ENCODE measurements at places on chromosomes 7 and 10.

GRCh38 chr10:42933448-42934340, 143.2 kb upstream of the RET start:
- DNase-seq, result no peak

DNA sequence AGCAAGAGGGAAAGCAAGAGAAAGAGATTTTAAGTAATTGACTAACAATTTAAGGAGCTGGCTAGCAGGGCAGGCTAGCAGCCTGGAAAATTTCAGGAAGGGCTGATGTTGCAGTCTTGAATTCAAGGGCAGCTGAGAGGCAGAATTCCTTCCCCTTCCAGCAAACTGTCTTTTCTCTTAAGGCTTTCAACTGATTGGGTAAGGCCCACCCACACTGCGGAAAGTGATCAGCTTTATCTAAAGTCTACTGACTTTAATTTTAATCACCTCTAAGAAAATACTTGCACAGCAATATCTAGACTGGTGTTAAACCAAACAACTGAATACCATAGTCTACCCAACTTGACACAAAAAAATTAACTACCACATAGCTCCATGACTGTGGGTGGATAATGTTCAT, 303.9 kb downstream of the FZD1 start:
- no peak for DNase-seq

- no peak for DNase-seq
Measured at GRCh38 chr7:50664461-50664922, 99.3 kb upstream of the DDC start.

DNA sequence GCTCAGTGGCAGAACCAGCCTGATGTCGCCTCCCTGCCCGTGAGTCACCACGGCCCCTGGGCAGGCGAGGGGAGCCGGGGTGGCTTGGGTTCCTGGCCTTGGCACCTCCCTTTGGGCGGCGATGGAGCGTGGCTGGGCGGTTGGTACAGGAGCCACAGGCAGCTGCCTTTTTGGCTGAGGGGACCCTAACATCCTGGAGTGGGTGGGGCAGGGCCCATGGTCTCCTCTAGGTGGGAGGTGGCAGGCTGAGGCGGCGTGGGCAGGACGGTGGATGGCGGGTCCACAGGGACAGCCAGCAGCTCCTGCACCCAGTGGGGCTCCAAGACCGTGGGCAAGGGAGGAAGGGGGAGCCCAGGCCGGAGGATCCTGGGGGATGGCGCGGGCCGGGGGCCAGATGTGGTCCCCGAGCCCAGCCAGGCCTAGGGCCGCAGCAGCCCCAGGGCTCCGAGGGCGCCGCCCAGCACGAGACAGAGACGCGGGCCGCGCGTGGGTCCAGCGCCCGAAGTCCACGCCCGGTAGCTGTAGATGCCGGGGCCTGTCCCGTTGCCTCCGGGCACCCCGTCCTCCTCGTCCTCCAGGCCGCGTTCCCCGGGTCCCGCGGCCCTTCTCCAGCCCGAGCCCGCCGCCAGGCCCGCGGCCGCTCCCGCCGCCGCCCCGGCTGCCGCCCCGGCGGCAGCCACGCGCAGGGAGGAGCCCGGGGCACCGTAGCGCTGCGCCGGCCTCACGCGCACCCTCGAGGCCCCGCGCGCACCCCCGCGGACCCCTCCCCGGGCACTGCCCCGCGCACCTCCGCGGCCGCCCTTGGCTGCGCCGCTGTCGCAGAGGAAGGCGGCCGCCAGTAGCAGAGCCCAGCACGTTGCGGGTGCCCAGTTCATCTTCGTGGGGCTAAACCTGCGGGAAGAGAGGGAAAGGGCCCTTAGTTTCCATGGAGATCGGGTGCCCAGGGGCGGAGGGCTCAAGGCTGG, 1.3 kb downstream of the SPRN start:
- DNase-seq, result no peak

- no peak for DNase-seq
Measured at GRCh38 chr7:153381275-153382040, 621.9 kb downstream of the ACTR3B start.

DNA sequence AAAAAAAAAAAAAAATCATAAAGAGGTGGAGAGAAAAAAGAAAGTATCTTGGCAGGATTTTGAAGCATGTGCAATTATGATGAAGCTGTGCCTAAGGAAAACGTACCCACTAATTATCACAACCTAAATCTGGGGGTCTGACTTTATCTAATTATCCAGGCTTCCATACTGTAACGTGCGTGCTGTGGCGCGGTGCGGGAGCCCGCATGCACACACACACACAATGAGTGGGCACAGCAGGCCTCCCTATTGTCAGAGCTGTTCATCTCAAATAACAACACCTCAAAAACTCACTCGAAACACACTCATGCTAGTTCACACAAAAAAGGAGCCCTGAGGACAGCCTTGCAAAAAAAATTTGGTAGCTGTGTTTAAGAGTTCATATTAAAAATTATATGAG, 31.9 kb downstream of the BEND7 start:
- no peak for DNase-seq

GRCh38 chr7:34747867-34748727, 90.1 kb downstream of the NPSR1 start:
- DNase-seq, result no peak

- no peak for DNase-seq
Measured at GRCh38 chr7:418636-419280, 100.9 kb downstream of the PDGFA start.

GRCh38 chr7:20232848-20233247, 15.7 kb upstream of the MACC1 start:
- no peak for DNase-seq

DNA sequence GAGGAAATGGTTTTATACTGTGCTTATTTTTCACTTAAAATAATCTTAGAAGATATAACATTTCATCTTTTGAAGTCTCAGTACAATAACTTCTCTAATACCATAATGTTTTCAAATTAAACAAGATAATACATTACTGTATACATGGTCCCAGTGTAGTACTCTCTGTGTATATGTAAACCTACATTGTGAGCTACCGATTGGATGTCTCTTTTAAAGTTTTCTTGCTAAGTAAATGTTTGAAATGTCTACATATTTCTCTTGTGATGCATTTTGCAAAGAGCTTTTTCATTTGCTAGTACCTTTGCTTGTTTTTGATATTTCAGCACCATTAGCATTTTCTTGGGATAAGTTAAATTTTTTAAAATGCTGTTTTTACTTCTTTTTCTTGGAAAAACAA, 94.8 kb downstream of the PRKG1 start:
- DNase-seq, result no peak

DNA sequence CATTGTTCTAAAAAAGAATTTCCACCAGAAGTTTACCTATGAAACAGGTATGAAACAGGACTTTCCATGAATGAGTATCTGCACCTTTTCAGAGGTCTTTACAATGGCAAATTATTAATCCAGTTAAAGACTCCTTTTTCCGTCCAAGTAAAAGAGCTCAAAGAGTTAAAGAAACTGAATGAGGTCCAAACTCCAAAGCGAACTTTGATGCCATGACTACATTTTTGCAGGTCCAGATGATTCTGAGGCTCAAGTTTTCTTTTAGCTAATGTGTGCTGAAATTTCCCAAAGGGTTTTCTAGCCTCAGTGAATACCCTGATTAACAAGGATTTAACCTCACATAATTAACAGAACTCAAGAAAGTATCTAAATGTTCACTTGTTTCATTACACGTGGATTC, 9.8 kb downstream of the CUBN start:
- no peak for DNase-seq

GRCh38 chr10:117445992-117446391, 70.8 kb upstream of the PDZD8 start:
- no peak for DNase-seq

GRCh38 chr7:11636274-11636673, 195.7 kb downstream of the THSD7A start:
- no peak for DNase-seq

GRCh38 chr10:70315815-70316214, 32.0 kb upstream of the NPFFR1 start:
- DNase-seq, result no peak

DNA sequence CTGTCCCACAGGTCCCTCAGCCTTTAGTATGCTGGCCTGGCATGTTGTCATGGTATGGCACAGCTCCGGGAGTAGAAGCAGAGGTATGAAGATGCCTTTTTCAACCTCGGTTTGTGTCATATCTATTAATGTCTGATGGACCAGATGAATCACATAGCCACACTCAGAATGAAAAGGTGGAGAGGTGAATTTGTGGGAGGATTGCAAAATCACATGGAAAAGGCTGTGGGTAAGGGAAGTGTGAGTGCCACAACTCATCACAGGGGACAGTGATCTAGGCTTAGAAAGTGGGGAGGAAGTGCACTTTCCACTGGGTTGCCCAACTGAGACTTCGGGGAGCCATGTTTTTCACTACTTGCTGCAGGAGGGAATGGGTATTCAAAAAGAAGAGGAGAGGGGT, 190.7 kb downstream of the WDR11 start:
- DNase-seq, result no peak

GRCh38 chr7:2553108-2553507, 2.2 kb downstream of the BRAT1 start:
- no peak for DNase-seq

- no peak for DNase-seq
Measured at GRCh38 chr10:49609283-49610113, 612 bp upstream of the SLC18A3 start.

DNA sequence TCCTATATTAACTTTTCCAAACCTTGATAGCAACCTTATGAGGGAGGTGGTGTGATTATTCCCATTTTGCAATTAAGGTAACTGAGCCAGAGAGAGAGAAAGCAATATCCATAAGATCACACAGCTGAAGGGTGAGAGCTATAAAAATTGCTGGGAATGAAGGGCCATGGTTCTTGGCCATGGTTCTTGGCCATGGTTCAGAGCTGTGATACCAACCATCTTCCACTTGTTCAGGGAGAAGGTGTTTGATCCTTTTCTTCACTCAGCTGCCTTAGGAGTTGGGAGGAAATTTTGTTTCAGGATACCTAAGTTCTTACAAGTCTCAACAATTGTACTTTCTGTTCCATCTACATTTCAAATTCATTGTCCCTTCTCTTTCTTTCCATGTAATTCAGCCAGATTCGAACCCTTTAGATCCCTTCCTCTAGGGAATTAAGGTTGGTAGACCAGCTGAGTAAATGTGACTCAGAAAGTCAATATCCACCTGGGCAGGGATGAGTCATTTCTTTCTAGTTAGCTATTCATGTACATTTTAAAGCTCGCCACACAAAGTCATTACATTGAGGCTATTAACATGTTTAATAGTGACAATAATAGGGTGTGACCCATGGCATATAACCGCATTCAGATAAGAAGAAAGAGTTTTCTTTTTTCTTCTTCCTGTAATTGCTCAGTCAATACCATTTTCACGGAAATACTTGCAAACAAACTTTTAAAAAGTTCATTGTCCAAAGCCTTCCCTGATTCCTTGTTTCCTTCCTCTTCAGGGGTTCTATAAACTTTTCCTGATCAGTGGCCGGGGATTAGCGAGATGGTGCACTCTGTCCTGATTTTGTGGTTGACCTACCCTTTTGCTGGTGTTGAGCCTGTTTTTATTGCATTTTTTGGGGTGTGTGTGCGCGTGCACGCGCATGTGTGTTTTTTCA, 143.4 kb downstream of the TCF7L2 start:
- no peak for DNase-seq

- DNase-seq, result no peak
Measured at GRCh38 chr7:33816106-33816505, 89.2 kb upstream of the BMPER start.

DNA sequence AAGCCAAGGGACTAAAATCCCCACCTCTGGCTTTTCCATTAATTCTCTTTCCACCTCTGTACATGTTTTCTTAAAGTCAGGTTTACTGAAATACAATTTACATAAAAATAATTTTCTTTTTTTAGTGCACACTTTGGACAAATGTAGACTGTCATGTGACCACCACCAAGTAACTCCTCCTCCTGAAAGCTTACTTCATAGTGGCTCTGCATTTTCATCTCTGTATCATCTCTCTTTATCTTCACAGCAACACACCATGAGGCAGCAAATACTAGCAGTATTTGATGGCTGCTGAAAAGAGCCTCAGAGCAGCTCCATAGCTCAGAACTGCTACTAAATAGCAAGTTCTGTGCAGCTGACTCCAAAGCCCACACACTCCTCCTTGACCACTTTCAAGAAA, 17.3 kb downstream of the WDFY4 start:
- DNase-seq, result no peak

DNA sequence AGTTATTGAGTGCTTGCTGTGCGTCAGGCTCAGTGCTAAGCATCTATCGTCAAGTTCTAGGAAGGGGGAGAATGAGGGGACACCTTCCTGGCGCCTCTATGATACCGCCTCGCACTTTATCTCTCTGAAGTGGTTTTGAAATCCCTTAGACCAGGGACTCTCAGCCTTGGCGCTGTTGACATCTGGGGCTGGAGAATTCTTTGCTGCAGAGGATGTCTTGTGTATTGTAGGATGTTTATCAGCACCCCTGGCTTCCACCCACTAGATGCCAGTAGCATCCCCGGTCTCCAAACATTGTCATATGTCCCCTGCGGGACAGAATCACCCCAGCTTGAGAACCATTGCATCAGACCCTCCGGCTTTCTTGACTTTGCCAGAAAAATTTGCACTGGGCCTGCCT, 285.5 kb downstream of the CCDC3 start:
- no peak for DNase-seq

- no peak for DNase-seq
Measured at GRCh38 chr10:102617041-102617440, 27.2 kb upstream of the TRIM8 start.

- no peak for DNase-seq
Measured at GRCh38 chr7:80357530-80357929, 154.3 kb downstream of the GNAT3 start.

- no peak for DNase-seq
Measured at GRCh38 chr7:126715076-126715475, 537.7 kb downstream of the GRM8 start.

DNA sequence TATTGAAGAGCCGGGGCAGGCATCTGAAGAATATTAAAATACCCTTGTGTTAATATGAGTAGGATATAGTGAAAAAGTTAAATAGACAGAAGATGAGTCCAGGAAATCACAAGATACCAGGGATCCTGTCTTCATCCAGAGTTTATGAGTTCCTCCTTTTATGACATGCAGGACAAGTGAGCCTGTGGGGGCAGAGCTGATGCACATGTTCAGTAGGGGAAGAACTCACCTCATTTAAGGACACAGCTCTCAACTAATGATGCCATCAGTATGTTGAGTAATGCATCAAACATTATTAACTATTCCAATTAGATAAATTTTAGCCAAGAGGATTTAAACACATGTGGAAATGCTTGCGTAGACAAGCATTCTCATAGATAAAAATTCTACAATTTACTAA, 435.8 kb upstream of the AKR1E2 start:
- no peak for DNase-seq

DNA sequence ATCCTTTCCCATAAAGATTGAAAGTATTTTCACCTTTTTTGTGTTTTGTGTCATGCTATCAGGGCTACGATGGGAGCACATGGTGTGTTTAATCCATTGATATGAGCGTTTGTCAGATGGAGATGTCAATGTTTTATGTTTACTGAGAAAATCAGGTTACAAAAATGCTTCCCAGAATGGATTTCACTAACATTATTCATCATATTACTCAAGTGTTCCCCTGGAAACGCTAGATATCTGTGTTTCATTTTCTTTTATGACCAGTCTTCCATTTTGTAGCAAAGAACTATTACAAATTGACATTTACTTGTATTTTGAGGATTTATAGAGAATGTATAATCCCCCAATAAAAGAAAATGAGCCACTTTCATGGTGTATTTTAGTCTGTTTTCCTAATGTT, 293.5 kb upstream of the AKR1E2 start:
- no peak for DNase-seq

Measured in stimulated activated CD8-positive, alpha-beta memory T cell treated with anti-CD3 and anti-CD28 coated beads, Interleukin-4, amount 100 ng/mL, for 4 hours (primary cell).